ENCODE measurements at places on chromosomes 5 and 9. TPM values are rescaled to one million over a fixed set of nuclear protein-coding genes. Genes with fewer than 3 reads are reported as not detected.

Gene GZMA
- not detected for total RNA-seq

- DNase-seq = no peak
Measured at GRCh38 chr9:131923766-131924165, 155.9 kb downstream of the MED27 start.

Gene ADRB2
- 1.6 TPM for total RNA-seq

DNA sequence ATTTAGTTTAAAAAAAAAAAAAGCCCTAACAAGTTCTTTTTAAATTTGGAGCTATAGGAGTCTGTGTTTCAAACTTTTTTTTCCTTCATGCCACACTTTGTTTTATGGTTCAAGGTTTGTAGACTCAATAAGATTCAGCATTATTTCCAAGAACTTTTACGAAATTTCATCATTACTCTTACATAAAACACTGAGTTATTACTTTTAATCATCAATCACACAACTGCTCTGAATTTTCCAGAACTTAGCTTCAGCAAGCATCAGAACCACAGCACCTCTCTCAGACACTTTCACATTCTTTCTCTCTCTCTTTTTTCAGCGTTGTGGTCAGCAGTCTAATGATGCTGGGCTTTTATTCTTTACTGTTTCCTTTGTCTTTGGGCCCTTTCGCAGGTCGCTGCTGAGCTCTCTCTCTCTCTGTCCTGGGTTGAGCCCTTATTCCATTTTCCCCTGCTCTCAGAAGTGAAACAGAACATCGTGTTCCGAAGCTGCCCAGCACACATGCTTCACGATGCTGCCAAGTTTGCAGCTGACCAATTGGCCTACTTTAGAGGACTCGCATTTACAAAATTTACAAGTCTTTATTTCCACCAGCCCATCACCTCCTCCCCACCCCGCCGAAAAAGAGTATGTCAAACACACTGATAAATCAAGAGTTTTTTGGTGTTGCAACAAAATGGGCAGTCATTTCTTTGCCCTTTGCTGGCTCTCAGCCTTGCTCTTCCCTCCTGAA lies 44.6 kb upstream of the PIK3R1 start:
- peak; percentile 93 for DNase-seq

GRCh38 chr9:127194881-127195713 lies 69.5 kb upstream of the GARNL3 start:
- DNase-seq = no peak

GRCh38 chr9:136539427-136540421 lies 6.1 kb downstream of the NOTCH1 start:
- DNase-seq = peak; percentile 79

Gene EFNA5
- 0.60 TPM for total RNA-seq

Gene NOXA1
- 6.0 TPM for total RNA-seq

Gene LCP2
- total RNA-seq = 7.3 TPM

GRCh38 chr5:118479285-118479684 lies 509.1 kb downstream of the DTWD2 start:
- DNase-seq = no peak

DNA sequence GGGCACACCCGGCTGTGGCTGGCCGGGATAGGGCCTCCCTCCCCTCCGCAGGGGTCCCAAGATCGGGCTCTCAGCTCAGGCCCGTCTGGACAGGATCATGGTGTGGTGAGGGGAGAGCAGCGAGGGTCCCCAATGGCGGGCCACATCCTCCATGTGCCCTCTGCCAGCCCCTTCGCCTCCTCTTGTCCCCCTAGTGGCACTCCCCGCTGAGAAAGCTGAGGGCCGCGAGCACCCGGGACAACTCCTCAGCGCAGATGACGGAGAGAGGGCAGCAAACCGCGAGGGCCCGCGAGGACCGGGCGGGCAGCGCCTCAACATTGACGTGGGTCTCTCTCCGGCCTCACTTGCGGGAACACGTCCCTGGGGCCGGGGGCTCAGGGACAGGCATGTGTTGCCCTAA lies 24.6 kb downstream of the NKD2 start:
- DNase-seq = no peak

DNA sequence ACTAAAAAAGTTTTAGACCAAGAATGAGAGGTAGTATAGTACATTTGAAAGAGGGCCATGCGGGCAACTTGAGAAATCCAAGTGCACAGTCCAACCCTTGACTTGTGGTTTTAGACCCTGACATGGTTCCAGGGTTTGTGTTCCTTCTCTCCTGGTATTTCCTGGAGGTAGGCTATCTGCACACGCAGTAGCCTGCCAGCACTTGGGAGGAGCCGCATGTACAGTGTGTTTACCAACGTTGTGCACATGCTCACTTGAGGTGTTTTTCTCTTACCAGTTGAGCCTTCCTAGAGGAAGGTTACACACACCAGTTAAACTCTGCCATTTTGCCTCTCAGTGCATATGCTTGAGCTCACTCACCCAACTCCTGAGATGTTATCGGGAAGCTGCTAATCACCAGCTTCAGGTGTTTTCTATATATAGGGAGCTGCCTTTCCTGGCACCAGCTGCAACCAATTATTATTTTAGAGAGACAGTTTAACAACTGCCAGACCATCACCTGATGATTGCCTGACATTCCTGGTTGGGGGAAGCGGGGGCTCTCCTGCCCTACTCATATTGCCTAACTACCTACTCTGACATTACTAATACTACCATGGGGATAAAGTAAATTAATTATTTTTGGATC lies 593.4 kb upstream of the TUSC1 start:
- DNase-seq = no peak

Gene ZNF883
- total RNA-seq = 0.08 TPM

DNA sequence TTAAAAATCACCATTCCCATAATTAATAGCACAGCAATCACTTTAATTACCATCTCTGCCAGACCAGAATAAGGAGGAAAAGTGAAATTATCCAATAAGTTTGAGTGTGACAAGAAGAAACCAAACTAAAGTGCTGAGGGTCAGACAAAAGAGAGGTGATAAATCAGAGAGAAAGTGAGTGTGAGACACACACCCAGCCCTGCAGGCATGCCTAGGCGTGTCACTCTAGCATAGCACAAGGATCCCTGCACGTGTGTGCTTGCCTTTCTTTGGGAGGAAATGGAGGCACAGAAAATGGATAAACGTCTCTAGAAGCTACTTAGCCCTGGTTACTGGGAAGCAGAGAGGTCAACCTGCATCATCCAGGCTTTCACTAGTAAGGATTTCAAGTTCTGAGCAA lies 56.2 kb downstream of the SEMA6A start:
- DNase-seq = no peak

- no peak for DNase-seq
Measured at GRCh38 chr5:147860641-147861025, 17.9 kb upstream of the SCGB3A2 start.

- DNase-seq = no peak
Measured at GRCh38 chr9:128201441-128202369, 1.5 kb upstream of the DNM1 start.

Gene ARAP3
- total RNA-seq = 3.3 TPM

Gene MTX3
- 5.2 TPM for total RNA-seq

- no peak for DNase-seq
Measured at GRCh38 chr5:115456056-115456455, 88.5 kb downstream of the FEM1C start.

Gene PBX3
- total RNA-seq = 15.0 TPM

Gene PCSK1
- not detected for total RNA-seq

DNA sequence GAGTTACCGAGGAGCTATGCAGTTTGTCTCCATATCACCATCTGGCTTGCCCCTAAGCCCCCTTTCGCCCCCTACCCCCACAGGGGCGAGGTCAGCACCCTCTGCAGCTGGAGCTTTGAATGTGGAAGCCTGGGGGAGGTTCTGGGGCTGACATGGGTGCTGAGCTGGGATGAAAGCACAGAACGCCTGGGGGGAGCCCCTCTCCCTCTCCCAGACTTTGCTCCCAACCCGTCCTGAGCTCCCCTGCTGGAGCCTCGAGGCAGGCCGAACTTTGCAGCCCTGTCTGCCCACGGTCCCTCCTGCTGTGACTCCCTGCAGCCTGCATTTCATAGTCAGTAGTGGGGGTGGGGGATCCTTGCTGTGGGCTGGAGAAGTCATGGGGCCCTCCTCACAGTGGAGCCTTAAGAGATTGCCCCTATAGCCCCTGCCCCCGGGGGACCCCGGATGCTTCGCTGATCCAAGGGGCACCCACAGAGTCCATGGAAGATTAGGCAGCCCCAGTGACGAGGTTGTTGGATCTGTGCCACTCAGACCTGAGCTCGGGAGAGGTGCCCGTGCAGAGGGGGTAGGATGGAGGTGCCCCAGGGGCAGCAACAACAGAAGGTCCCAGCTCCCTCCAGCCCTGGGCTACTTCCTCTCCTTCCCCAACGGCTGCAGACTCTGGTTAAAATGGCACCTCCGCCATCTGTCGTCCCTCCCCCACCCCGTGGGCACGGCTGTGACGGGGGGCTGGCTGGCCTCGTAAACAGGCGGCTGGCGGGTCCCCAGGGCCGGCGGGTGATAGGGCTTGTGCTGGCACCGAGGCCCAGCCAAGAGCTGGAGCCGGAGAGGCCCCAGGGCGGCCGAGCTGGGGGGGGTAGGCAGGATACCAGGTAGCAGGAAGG lies 162.0 kb downstream of the C9orf50 start:
- DNase-seq = peak; percentile 62

DNA sequence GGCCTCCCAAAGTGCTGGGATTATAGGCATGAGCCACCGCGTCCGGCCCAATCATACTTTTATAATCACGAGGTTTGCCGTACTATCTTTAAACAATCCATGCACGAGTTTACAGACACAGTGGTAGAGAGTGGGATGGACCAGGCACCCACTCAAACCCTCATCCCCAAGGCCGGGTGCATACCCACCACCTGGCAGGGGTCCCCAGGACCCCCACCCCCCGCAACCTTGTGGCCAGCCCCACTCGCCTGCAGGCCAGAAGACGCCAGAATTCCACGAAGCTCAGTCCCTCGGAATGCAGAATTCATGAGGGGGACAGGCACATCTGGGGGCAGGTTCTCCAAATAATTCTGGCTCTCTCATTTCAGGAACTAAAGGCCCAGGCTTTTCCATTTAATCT lies 17.1 kb downstream of the NACC2 start:
- DNase-seq = no peak

- no peak for DNase-seq
Measured at GRCh38 chr9:78028926-78029325, 2.7 kb downstream of the GNAQ start.

DNA sequence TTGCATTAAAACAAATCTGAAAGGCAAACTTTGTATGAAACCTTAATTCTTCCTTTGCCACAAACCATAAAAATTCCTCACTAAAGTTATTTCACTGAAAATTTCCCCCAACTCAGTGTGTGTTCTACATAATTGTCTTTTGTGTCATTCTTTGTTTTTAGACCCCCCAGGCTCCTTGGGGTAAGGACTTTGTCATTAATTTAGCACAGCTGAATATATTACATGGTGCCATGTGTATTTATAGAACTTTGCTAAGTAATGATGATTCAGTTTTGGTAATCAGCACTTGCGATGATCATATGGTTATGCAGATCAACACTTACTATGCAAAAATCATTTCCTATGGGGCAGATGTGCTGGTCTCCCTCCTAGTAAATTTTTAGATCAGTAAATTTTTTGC lies 712.1 kb upstream of the MEF2C start:
- no peak for DNase-seq

GRCh38 chr9:136133191-136133958 lies 14.7 kb upstream of the TMEM250 start:
- DNase-seq = no peak

DNA sequence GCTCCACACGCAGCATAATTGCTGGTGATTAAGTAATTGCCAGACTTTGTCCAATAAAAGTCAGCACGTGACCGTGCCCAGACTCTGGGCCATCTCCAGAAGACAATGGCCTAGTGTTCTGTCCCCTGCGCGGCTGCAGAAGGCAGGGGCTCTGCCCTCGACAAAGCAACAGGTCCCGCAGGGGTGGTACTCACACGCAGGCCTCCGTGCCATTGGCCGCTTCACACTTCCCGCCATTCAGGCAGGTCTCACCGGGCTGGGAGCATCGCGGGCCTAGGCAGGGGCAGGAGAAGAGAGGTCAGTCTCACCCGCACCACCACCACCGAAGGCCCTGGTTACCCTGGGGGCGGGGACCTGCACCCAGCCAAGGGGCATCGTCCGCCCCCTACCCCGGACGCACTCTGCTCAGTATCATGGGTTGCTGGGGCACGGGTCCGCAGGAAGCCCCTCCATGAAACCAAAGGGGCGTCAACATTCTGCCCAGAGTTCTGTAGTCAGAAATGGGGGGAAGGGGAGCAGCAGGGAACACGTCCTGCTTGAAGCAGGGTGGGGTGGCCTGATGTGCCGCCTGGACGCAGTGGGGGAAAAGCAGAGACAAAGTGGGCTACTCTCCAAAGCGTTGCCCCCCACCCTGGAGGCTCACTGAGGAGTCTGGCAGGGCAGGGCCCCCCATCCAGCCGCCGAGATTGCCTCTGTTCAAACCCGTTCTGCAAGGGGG lies 1.9 kb downstream of the NOTCH1 start:
- peak; percentile 77 for DNase-seq

DNA sequence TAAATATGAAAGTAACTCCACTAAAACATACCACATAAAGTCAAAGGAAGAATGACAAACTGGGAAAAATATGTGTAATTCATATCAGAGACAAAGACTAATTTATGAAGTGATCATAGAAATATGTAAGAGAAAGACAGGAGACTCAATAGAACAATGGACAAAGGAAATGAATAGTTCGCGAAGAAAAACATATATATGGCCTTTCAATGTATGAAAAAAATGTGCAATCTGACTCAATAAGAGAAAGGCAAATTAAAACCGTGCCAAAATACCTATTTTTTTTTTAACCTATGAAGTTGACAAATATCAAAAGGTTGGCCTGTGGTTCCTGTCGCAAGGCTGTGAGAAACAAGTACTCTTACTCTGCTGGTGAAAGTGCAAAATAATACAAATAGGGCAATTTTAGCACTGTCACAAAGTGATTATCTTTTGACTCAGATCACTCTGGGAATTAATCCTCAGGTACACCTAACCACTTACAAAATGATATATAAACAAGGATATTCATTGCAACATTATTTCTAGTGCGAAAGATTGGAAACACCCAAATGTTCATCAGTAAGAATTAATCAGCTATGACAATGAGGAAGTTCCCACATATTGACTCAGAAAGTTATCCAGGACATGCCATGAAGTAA lies 3.7 kb downstream of the C9 start:
- DNase-seq = no peak

- no peak for DNase-seq
Measured at GRCh38 chr5:44981708-44982107, 173.0 kb downstream of the MRPS30 start.

- no peak for DNase-seq
Measured at GRCh38 chr5:161700065-161700464, 14.5 kb downstream of the GABRA6 start.

Gene BDP1
- 8.2 TPM for total RNA-seq

DNA sequence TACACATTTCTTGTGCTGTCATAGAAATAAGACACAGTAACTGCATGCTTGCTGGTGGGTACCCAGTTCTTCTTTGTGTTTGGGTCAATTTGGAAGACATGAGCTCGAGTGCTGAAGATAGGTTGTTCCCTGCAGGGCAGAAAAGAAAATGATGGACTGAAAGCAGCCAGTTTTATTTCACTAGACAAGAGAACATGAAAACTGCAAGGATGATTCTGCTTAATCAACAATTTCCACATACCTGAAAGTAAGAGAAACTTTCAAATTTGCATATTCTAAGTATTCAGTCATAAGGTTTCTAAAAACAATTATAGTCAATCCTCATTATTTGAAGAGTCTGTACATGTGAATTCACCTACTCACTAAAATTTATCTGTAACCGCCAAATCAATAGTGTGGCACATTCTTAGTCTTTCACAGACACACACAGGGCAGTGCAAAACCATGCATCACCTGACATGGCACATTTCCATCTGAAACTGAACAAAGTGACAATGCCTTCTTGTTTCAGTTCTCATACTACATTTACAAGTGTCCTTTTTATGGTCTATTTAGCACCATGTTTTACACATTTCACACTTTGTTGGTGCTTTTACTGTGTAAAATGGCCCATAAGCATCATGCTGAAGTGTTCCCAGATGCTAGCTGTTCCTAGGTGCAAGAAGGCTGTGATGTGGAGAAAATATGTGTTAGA lies 56.9 kb downstream of the HOMER1 start:
- DNase-seq = no peak
